ENCODE measurements at places on chromosomes 6 and 20.
A peak's percentile ranks its signal among the peaks of the same experiment; 100 is the strongest.

DNA sequence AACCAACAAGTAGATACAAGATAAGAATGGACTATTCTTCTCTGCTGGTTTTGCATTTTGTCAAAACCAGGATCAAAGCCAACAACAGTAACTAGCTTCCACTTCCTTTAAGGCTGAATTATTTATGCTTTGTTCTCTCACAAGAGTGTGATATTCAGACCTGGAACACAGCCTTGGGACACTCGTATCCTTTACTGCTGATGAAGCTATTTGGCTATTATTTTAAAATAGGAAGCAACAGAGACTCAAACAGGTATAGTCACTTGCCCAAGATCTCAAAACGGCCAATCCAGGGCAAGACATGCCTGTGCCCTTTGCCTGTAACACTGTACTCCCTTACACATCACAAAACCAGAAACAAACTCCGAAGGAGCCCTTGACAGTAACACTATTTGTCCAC, 19.9 kb downstream of the SPTLC3 start:
- DNase-seq = no peak

DNA sequence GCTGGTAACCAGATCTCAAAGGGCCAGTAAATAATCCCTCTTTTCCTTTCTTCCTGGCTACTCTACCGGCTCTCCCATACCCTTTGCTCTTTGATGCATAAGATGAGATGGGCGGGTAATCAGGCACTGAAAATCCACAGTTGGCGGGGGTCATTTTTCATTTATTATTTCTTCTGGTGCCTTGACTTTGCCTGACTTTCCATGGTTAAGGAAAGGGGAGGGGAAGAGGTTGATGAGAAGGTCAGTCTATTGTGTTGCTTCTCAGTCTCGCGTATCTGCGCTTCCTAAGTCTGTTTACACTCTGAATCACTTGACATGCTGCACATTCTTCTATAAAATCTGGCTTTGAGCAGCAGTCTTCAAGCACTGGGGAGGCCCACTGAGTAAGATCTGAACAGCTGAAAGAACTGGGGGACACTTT, 121.1 kb upstream of the HDGFL1 start:
- DNase-seq = no peak

- no peak for DNase-seq
Measured at GRCh38 chr6:39303425-39304153, 10.6 kb downstream of the KCNK17 start.

- no peak for DNase-seq
Measured at GRCh38 chr6:35170166-35170565, 29.0 kb upstream of the TCP11 start.

DNA sequence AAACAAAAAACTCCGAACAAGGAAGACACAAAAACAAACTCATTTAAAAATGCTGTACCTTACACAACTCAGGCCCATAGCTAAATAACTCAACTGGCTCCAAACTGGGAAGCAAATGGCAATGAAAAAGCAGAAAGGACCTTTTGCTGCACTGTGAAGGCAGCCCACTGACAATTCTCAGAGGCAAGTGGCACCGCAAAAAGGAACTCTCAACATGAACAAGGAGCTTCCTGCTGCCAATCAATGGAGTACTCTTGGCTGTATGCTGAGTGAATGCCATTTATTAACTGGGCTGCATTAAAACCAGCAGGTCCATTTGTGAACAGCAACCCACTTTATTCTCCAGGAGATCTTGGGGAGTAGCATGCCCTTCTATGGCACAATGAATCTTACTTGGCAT, 209.9 kb downstream of the PTPRK start:
- no peak for DNase-seq

DNA sequence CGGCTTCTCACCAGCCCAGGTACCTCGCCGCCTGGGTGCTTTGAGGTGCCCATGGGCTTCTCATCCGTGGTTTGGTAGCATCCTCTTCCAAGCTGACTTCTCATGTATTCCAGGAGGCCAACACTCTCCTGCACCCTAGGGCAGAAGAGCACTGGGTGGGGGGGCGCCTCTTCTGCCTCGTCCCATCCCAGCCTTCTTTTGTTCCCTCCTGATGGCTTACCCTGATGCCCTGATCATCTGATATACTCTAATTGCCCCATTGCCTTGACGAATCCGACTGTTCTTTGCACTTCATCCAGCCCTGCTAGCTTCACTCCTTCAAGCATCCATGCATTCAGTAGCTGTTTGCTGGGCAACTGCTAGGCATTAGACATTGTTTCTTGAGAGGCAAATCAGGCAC, 60.6 kb downstream of the ZNF831 start:
- no peak for DNase-seq

GRCh38 chr6:89542866-89543265, 95.7 kb downstream of the LYRM2 start:
- no peak for DNase-seq

DNA sequence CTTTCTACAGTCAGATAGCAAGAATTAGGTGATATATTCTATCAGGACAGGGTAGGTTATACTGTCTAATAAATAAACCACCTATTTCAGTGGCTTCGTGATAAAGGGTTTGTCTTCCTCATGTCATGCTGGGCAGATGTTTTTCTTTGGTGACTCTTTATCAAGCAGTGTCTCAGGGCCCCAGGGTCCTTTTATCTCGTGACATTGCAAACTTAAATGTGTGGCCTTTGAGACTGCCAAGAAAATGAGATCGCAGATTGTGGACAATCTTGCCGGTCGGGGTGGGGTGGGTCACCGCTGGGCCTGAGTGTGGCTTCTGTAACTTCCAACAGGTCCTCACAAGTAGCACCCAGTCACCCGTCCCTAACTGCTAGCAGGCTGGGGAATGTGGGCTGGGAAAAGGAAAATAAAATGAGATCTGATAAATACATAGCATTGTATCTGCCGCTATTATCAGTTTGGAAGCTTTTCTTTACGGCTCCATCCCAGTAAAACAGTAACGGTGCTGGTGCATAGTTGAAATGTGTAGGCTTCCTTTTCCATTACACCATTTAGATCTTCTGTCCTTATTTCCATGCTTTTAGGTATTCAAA, 50.5 kb upstream of the BMP6 start:
- no peak for DNase-seq

- DNase-seq = no peak
Measured at GRCh38 chr6:146153040-146153758, 124.3 kb downstream of the GRM1 start.

DNA sequence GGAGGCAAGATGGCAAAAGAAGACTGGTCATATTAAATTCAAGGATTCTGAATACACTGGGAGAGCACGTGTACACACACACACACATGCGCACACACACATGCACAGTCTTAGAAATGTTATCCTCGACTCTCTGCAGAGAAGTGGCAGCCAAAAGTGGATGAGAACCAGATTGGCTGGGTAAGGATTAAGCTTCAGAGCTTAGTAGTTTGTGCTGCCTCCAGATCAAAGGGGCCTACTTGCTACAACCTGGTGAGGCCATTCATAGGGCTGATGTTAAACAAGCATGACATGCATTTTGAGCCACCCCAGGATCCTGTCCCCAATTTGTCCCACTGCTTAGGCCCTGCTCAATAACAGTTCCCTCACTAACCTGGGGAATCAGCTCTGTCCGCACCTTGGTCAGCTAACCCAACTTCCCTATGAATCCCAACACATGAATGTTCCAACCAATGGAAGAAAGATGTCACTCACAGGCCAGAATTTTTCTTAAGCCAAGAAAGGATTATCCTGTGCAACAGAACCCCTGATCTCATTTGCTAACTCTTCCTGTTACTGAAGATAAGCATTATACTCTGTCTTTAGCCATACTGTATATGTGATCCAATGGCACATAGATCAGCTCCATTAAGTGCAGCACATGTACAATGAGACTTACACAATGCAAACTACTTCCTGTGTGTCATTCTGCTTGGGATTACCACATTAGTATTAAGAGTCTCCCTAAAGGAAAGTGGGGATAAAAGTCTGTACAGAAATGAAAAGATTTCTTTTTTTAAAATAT, 31.0 kb downstream of the TOMM6 start:
- DNase-seq = no peak

GRCh38 chr6:168690271-168690670, 249.3 kb downstream of the SMOC2 start:
- DNase-seq = no peak

DNA sequence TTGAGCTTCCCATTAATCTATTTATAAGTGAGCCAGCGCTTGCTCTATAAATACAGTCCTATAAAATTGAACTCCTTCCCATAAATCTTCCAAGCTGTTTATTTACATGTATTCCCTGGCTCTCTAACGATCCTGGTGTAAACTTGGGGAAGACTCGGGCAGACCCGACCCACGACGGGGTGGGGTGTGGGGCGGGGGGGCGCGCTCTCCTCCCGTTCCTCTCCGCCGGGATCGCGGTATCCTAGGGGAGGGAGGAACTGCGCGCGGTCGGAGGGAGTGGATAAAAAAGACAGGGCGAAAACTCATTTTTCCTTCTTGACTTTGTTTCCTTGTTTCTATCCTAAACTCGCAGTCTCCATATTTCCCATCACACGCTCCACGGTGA, 31.1 kb downstream of the TFAP2B start:
- DNase-seq = no peak

- DNase-seq = no peak
Measured at GRCh38 chr6:42502990-42503389, 51.3 kb upstream of the TRERF1 start.

DNA sequence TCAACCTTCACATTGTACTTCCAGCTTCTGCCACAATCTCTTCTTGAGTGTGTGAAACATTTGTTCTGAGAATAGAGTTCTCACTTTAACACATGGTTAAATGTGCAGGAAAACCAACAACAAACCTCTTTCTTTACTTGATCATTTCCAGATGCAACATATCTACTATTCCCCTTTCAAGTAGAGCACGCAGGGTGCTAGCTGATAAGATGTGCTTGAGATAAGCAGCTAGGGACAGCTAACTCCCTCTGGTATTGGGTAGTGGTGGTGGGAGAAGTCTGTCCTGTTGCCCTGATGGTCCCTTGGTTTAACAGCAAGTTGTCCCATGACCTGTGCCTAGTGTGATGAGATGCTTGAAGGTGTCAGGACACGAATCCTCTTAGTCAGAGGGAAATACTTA, 15.4 kb upstream of the HMGCLL1 start:
- DNase-seq = no peak

DNA sequence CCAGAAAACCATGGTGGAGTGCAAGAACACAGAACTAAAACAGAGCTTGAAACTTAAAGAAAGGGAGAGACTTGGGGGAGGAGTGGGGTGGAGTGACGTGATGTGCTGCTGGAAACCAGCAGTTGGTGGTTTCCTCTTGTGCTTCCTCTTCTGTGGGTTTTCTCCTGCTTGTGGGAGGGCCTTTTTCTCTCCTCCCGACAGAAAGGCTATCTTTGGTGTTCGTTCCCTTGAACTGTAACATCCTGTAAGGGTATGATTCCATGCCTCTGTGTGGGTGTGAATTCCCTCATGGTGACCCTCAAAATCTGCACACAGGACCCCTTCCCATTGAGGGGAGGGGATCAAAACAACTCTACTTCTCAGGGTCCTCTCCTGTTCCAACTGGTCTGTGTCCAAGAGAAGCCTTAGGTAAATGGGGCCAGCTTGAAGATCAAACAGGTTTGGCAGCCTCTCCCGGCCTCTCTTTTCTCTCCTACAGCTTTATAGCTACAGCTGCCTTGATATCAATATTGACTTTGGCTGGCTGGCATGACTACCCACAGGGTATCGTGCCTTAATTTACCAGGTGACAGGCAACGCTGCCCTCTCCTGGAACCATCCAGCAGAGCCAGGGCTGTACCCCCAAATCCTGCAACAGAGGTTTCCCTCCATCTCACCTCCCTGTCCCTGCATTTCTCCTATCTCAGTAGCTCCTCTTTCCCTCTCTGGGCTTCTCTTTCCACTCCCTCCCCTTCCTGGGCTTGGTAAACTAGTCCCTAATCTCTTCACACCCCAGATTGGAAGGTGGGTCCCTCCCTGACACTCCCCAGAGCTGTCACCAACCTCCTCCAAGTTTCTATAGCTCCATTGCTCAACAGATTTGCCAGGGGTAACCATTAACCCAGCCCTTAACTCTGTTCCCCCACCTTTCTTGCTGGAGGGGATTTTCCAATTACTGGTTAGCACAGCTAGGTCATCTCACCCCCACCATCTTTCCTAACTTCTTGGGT, 1.5 kb upstream of the MSH5 start:
- peak; percentile 70 for DNase-seq

- DNase-seq = no peak
Measured at GRCh38 chr6:154474648-154475428, 35.6 kb downstream of the CNKSR3 start.

DNA sequence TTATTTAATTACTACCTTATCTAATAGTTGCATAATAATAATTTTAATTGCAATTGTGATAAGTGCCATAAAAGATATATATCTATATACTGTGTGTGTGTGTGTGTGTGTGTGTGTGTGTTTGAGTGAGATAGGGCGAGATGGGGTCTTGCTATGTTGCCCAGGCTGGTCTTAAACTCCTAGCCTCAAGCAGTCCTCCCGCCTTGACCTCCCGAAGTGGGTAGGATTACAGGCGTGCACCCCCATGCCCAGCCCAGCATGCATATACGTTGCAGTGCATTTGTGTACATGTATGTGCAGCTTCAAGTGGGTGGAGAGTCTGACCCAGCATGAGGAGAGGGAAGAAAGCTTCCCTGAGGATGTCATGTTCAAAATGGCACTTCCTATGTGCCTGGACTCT, 4.6 kb upstream of the RIMS4 start:
- no peak for DNase-seq

DNA sequence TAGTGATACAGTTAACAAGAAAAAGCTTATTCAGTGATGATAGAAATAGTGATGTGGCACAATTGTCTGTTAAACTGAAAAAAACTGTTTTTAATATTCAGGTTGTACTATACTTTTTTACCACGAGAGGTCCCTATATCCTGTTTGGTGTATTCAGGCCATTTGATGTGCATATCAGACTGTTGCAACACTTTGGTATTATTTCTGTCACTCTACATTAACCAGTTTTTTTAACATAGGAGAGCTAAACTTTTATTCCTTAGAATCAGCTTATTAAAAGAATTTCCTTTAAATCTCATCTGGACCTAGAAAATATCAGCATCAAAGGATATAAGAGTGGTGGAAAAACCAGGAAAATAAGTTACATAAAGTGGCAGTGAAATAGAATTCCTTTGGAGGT, 36.8 kb downstream of the TSPYL4 start:
- DNase-seq = no peak

DNA sequence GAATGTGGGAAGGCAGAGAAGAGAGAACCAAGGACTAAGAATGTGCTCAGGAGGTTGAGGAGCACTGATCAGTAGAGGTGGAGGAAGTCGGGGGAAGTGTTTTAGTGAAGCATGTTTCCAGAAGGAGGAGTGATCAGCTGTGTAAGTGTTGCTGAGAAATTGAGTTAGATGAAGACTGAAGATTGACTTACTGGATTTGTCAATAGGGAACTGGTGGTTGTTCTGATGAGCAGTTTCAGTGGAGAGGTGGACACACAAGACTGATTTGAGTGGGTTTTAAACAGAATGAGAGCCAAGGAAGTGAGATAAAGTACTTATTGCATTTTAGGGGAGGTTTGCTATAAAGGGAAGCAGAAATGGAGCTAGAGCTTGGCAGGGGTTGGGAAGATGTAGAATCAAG, 182.6 kb downstream of the CDKAL1 start:
- DNase-seq = no peak

DNA sequence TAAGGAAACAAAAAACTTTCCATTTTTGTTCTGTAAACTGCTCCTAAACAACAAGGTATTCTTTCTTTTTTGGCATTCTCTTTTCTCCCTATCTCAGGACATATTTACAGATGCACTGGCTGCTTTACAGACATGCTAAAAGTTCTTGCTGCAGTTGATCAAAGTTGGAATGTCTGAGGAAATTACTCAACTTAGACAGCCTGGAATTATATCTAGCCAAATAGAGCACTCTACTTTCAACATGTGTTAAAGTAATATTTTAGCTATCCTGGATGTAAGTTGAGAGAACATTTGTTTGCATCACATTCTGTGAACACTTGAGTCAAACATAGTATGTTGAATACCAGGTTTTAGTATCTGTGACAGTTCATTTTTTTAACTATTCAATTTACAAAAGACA, 24.8 kb downstream of the TASP1 start:
- no peak for DNase-seq
